GOT3 (cell line): ENCODE measurements at places on chromosomes 1 and 21.

DNA sequence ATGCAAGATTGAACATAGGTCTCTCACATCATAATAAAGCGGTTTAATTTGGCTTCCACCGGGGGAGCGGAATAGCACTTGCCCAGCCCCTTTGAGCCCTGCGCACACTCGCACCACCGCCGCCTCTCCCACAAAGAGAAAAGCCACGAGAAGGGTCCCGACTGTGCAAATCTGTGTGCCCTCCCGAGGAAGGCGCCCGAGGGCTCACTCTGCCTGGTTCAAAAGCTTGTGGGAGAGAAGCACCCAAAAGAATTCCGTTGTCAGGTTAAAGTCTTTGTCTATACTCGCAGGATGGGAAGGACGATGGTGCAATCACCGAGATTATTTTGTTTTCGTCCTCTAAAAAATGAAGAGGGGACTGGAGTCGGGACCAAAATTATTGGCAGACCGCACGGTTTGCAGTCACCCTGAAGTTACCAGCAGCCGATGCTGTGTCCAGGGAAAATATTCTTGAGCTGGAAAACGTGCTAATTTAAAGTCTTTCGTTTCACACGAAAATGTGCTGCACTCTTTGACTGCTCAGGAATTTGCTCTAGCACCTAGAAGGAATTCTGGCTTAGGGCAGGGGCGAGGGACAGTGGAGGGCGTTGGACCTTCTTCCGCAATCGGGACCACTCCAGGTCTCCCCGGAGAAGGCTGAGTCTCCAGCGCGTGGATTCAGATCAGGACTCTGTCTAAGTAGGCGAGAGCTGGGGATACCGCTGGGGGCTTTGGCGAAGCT is 6.6 kb upstream of the SIM2 start:
- no peak for DNase-seq

GRCh38 chr21:14114251-14114650 is 96.5 kb downstream of the LIPI start:
- DNase-seq = no peak

GRCh38 chr1:201896951-201897391 is 8.3 kb downstream of the SHISA4 start:
- no peak for DNase-seq

DNA sequence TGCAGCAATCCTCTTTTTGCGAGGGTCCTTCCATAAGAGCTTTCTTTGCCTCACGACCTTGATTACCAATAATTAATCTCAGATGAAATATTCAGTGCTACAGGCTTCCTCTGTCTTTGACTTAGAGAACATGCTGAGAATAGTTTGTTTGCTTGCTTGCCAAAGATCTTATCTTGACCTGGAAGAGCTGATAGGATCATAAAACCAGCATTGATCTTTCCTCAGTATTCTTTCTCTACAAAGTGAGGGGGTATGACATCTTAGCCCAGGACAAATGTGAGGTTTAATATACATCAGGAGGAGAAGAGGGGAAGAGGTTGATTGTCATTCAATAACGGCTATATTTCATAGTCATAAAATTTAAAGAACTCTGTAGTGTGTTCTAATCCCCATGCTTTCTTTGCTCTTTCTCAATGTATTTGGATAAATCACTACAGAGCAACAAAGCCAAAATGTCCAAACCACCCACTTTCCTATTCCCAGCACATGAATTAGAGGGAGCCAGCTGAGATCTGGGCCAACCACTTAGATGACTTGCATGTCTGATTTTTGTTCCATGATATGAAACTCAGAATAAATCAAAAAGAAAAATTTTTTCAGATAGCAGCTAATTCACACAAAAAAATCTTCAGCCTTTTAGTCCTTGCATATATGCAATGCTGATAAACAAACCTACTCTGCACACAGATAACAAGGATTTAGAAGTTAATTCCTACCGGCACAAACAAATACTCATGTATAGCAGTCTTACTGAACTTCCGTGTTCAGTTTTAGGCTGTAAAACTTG is 50.5 kb upstream of the IPO9 start:
- no peak for DNase-seq

DNA sequence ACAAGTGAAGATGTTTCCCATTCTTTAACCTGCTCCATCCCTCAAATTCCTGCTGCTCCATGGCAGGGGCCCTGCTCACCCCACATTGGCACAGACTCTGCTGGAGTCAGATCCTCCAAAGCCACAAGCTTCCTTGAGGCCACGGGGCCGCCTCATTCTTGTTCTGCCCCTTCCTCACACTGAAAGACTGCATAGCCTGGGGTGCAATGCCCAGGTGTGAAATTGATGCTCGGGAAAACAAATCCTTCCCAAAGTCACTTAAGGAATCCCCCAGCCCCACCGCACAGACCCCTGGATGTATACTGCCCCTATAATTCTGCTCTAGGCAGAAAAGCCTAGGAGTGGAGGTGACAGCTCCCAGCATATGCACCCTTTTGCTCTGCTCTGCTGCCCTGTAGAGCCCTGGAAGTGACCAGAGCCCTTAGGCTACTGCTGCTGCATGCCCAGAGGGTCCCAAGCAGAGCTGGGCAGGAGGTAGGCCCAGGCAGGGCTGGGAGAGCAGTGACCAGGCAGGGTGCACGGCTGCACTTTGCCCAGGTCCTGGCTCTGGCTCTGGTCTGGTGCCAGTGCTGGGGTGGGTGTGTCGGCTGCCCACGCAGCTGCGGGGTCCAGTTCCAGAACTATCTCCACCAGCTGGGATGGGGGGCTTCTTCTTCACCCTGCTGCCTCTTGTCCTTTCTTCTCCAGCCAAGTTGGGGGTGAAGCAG is 1.6 kb downstream of the HES2 start:
- no peak for DNase-seq

DNA sequence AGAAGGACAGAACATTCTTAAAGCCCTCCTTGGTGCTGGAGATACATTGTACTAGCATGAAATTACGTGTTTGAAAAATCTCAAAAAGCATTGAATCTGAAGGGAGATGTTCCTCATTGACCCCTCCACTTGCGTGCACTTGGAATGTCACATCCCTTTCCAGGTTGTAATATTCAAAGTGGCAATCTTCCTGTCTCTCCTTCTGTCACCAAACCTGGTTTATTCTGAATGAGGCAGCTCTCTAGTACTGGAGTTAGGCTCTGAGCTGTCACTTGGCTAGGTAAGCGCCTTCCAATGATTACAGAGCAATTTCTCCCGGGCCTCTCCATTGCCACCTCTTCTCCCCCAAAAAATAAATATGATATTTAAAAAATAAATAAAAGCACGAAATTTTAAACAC is 855 bp downstream of the DSCAM start:
- DNase-seq = no peak

DNA sequence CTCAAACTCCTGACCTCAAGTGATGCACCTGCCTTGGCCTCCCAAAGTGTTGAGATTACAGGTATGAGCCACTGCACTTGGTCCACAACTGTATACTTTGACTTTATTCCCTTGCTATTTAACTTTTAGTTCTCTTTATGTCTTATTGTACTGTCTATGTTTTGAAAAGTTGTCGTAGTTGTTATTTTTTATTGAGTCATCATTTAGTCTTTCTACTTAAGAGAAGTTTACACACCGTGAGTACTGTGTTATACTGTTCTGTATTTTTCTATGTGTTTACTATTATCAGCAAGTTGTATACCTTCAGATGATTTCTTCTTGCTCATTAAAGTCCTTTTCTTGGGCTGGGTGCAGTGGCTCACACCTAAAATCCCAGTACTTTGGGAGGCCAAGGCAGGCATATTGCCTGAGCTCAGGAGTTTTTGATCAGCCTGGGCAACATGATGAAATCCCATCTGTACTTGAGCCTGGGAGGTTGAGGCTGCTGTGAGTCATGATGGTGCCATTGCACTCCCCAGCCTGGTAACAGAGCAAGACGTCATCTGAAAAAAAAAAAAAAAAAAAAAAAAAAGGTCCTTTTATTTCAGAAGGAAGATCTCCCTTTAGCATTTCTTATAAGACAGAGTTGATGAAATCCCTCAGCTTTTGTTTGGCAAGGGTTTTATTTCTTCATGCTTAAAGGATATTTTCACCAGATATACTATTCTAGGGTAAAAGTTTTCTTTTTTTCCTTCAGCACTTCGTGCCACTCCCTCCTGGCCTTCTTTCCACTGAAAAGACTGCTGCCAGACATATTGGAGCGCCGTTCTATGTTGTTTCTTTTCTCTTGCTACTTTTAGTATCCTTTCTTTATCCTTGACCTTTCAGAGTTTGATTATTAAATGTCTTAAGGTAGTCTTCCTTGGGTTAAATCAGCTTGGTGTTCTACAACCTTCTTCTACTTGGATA is 47.6 kb downstream of the TNFSF18 start:
- DNase-seq = peak; percentile 84

GRCh38 chr1:897226-897625 is 26.5 kb upstream of the SAMD11 start:
- DNase-seq = no peak

DNA sequence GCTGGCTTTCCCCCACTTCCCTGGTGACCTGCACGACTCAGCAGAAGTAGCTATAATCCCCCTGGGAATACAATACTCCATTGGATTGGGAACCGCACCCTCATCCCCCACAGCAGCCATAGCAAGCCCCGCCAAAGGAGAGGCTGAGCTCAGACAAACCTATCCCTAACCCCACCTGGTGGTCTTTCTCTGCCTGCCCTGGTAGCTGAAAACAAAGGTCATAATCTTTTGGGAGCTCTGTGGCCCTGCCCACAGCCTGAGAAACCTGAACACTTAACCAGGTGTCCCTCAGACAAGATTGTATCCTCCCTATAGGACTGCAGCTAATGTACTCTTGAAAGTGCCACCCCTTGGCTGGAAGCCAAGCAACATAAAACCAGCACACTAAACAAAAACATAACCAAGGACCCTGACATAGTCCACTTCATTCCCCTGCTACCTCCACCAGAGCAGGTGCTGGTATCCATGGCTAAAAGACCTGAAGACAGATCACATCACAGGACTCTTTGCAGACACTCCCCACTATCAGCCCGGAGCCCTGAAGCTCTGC is 71.6 kb upstream of the RUNX1 start:
- no peak for DNase-seq

GRCh38 chr1:42737257-42737656 is 2.8 kb downstream of the CLDN19 start:
- DNase-seq = no peak

GRCh38 chr1:232944347-232944746 is 6.1 kb upstream of the NTPCR start:
- no peak for DNase-seq

- DNase-seq = peak; percentile 93
Measured at GRCh38 chr1:177209357-177209756, 38.6 kb downstream of the BRINP2 start.

DNA sequence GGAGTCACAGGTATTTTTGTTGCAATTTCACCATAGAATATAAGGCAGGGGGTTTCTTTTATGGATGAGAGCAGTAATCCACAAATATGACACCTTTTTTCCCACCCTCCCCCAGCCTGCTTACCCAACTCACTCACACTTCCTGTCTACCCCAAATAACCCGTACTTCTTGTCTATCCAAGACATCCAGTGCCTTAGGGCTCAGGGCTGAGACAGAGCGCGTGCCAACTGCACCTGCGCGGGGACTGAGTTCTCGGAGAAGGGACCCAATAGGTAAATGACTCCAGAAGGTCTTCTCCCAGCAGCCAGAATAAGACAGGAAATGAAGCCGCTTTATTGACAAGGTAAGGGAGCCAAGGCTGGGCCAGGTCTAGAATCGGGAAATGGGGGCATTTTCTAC is 369.1 kb downstream of the SIPA1L2 start:
- DNase-seq = no peak

GRCh38 chr1:24484199-24484598 is 18.4 kb upstream of the RCAN3 start:
- DNase-seq = no peak

- no peak for DNase-seq
Measured at GRCh38 chr1:71780681-71781080, 501.7 kb downstream of the NEGR1 start.

GRCh38 chr1:82517586-82517985 is 716.9 kb downstream of the ADGRL2 start:
- no peak for DNase-seq

DNA sequence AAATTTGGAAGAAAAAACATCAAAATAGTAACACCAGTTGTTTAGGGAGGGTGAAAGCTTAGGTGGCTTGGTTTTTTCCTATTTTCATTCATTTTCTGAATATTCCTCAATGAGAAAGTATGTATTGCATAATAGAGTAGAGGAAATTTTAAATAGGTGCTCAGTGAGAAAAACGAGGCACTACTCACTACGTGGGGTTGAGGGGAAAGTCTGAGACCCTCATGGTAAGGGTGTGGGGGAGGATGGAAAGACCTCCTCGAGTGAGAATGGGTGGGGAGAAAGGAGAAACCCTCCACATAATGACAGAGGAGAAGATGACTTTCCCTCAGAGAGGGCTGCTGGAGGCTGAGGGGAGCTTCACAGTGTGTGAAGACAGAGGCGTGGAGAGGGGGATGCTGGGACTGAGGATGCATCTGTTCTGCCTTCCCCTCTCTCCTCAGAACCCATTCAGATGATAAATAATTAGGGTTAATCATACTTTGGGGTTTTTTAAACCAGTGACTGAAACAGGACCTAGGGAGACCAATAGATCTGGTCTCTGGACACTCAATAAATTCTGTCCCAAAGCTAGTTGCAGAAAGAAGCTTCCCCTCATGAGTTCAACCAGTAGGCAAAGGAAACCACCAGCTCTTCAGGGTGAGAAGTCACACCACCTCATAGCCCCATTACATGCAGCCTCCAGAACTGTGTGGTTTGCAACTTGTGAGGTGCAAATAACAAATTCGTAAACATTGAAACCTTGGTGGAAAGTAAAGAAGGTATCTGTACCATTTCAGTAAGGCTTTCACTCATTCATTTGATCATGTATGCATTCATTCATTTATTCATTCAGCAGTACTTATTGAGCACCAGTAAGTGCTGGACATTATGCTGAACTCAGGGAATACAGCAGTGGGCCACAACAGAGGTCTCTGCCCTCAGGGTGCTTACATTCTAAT is 17.1 kb downstream of the SLAMF7 start:
- no peak for DNase-seq

DNA sequence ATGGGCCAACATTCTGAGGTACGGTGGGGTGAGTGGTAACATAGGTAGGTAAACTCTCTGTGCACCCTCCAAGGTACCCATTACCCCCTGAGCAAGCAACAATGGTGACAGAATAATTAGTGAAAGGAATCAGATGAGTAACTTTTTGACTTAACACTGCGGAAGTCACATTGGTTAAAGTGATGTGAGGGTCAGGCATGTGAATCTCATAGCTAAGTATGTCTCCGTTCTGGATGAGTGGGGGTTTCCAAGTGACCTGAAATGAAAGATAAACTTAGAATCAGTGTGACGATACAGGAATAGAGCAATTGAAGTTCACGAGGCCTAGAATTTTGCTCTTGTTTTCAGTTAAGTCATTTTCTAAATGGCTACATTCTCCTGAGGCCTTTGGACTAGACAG is 311.7 kb downstream of the KCTD3 start:
- no peak for DNase-seq

GRCh38 chr1:56803561-56804156 is 15.5 kb downstream of the FYB2 start:
- DNase-seq = no peak

DNA sequence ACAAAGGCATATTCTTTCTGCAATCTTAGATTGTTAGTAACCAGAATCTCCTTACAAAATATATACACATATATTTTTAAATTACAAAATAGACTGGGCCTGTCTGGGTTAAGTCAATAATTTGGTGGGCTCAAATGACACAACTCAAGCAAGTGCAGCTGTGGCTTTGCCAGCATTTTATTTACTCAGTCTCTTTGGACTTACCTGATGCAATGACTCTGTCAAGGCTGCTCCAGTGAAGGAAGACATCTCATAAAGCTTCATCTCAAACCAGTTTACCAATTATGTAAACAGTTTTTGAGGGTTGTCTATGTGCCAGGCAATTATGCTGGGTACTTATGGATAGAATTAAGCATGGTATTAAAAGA is 22.8 kb upstream of the ABCA4 start:
- DNase-seq = no peak

- no peak for DNase-seq
Measured at GRCh38 chr1:11295905-11296304, 22.9 kb downstream of the UBIAD1 start.
